Osteoblast (primary cell): ENCODE measurements at places on chromosomes 13 and 19. TPM values are rescaled to one million over a fixed set of nuclear protein-coding genes. Genes with fewer than 3 reads are reported as not detected.

Gene LGALS14
- not detected in 2 replicates for total RNA-seq

Gene KLK10
- not detected in 2 replicates for total RNA-seq

Gene ERICH4
- total RNA-seq: not detected in 2 replicates

Gene ZNF571
- total RNA-seq: 5.6 and 6.2 TPM in 2 replicates

Gene FAM124A
- total RNA-seq: 1.1 and 1.2 TPM in 2 replicates

Gene FPR2
- 0.29 and 0.36 TPM in 2 replicates for total RNA-seq

Gene GIPC3
- total RNA-seq: under 0.01 TPM in 1 of 2 replicates, not detected in the other

Gene SLITRK1
- total RNA-seq: not detected in 2 replicates
